CD8-positive, alpha-beta T cell (primary cell): ENCODE measurements at places on chromosomes 3 and 15.

DNA sequence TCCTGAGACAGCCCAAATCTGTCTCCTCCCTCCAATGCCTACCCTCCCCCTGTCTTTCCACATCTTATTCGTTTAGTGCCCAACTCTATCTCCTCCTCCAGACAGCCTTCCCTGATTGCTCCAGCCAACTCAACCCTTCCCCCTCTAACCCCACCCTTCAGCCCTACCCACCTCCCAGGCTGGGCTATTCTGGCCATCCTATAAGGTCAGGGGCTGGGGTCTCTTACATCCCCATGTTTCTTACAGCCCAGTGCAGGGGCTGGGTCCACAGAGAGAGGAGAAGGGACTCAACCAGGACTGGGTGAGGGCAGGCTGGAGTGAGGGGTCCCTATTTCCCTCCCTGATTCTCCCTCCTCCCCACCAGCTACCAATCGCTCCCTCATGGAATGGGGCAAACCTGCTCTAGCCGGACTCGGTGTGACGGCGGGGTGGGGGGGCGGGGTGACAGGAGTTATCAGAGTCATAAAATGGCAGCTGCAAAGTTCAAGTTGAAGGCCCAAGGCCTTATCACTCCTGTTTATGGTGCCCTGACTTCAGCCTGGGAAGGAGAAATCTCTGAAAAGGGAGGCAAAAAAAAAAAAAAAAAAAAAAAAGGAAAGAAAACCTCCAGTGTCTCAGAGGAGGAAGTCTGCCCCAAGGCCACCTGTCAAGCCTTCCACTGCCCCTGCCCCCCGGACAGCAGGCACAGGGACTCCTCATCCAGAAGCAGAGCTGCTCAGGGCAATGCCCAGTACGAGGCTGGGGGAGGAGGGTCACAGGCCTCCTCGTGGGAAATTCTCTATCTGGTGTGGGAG is 2.1 kb downstream of the VIPR1 start:
- no peak for DNase-seq

DNA sequence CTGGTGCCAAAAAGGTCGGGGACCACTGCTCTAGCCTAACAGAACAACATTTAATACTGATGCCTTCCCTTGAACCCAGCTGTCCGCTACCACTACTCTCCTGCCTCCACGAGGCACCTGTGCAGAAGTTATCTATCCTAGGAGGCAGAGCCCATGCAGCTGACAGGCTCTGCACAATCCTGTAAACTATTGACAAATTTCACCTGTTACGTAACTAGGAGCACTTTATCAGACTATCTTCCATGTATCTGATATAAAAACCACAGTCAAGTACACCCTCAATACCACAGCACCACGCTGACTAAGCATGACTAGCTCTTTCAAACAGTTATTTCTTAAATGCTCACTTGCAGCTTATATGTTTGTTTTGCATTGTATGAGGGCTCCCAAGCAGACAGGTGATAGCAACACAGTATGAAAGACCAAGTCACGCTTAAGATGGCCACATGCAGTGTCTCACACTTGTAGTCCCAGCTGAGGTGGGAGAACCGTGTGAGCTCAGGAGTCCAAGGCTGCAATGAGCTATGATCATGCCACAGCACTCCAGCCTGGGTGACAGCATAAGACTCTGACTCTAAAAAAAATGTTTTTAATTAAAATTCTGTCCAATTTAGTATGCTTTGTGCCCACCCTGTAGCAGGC is 4.5 kb upstream of the IL17RC start:
- no peak for DNase-seq

GRCh38 chr3:192024751-192025150 is 563.8 kb downstream of the PYDC2 start:
- no peak for DNase-seq

- no peak for DNase-seq
These were observed 6.7 kb downstream of the NANOGP8 start for GRCh38 chr15:35078221-35078915.

DNA sequence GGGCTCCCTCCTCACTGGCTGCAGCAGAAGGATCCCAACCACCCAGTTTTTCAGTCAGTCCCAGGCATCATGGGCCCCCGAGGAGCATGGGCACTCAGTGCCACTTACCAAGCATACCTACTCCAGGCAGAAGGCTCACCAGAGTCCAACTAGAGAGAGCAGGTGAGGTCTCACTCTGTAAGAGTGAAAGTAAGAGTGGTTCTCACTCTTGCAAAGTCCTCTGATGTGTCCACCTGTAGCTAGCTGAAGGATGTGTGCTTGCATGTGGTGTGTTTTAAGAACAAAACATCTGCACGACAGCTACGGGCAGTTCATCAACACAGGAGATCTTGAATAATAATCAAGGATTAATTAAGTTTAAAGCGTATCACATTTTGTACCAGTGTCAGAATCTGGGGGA is 49.7 kb downstream of the CCK start:
- DNase-seq, result no peak

DNA sequence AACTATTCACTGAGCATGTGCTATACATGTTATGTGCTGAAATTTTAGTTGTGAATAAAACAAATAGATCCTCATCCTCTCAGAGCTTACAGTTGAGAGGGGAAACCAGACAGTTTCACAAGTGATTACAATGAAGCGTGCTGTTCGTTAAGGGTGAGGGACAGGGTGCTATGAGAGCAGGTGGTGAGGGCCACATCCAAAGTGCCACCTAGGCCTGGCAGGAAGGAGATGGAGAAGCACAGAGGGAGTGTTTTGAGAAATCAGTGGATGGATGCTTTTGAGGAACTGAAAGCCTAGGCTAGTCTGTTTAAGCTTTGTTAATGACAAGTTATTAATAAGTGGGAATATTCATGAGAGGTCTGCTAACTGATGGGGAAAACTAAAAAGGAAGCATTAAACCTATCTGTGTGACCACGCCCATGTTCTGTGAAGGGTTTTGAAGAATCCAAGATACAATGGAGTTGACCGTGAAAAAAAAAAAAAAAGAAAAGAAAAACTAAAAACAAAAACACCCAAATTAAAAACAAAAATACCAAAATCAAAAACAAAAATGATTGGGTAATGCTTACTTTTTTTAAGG is 7.3 kb downstream of the MCTP2 start:
- no peak for DNase-seq
